ENCODE measurements at places on chromosomes 12 and 14. TPM values are rescaled to one million over a fixed set of nuclear protein-coding genes. Genes with fewer than 3 reads are reported as not detected.
A peak's percentile ranks its signal among the peaks of the same experiment; 100 is the strongest.

The A2ML1 gene
- total RNA-seq, result 21.2 TPM

DNA sequence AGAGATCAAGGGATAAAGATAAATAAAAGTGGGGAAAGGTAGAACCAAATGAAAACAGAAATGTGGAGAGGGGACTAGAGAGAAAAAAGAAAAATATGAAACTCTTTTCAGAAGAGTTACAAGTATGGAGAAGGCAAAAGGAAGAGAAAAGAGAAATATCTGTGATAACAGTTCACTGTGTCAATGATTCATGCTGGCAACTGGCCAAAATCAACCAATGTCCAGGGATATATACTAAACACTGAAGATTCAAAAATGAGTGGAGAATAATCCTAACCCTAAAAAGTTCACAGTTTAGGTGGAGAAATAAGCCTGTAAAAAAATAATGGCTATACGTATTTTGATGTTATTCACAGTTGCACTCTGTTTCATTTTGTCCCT is 372.3 kb upstream of the KITLG start:
- no peak for DNase-seq

The FLVCR2 gene
- total RNA-seq, result 2.6 TPM

DNA sequence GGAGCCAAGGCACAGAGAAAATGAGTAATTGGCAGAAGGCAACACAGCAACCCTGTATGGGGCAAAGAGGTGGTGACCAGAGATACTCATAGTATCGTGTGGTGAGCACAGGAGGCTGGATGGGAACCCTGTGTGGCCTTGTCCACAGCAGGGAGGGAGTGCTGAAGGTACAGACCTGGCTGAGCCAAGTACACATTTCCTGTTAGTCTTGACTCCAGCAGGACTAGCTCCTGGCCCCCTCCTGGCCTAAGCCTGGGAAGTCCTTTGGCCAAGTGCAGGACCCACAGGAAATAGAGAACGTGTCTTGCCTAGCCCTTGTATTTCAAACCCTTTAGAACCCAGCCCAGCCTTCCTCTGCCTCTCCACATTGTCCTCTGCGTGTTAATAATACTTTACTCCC is 289.8 kb upstream of the PWP1 start:
- no peak for DNase-seq

DNA sequence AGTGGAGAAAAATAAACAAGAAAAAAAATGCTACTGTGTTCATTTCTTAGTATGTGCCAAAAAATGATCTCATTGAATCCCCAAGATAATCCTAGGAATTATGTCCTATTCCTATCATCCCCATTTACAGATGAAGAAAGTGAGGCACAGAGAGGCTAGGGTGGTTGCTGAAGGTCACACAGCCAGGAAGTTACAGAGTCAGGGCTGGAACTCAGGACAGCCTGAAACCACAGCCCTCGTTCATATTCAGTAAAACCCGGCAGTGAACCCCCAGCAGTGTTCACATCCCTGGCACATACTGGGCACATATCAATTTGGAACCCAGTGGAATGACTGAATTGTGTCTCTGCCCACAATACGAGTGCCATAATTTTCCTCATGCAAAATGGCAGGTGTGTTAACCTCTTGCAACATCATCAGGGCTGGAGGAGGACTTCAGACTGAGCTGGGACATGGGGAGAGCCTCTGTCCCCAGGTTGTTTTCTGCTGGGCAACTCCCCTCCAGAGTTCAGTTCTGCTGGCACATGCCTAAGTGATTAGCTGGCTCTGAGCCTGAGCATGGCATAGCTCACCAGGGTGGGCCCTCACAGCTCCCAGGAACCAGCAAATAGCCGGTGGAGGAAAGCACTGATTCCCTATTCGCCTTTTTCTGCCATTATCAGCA is 2.0 kb upstream of the PPP1CC start:
- DNase-seq, result no peak

- DNase-seq, result peak; percentile 6
Measured at GRCh38 chr12:28032811-28033537, 60.4 kb upstream of the PTHLH start.
